ENCODE measurements at places on chromosomes 13 and 19.

GRCh38 chr13:50425772-50426171 is 410.5 kb downstream of the KCNRG start:
- no peak for DNase-seq

DNA sequence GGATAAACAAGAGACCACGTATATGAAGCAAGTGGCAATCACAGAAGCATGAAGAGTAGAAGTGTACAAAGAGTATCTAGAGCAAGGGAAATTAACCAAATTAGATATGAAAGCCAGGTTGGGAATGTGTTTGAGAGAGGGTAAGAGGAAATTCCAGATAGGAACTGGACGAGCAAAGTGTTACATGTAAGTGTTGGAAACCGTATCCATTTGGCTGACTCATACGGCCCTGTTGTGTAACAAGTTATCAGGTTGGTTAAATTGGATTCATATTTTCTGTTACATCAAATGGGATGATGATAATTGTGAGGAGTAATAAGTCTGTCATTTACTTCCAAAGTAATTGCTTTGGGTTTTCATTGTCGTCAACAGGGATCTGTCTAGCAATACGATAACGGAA is 46.7 kb downstream of the RXFP2 start:
- DNase-seq, result no peak

DNA sequence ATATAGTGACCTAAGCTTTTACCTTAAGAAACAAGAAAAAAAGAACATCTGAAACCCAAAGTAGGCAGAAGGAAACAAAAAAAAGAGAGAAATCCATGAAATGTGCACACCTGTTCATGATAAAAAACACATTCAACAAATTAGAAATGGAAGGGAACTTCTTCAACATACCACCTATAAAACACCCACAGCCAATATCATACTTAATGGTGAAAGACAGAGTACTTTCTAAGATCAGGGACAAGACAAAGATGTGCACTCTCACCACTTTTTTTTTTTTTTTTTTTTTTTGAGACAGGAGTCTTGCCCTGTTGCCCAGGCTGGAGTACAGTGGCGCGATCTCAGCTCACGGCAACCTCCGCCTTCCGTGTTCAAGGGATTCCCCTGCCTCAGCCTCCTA is 29.2 kb downstream of the ZNF45 start:
- DNase-seq, result no peak

DNA sequence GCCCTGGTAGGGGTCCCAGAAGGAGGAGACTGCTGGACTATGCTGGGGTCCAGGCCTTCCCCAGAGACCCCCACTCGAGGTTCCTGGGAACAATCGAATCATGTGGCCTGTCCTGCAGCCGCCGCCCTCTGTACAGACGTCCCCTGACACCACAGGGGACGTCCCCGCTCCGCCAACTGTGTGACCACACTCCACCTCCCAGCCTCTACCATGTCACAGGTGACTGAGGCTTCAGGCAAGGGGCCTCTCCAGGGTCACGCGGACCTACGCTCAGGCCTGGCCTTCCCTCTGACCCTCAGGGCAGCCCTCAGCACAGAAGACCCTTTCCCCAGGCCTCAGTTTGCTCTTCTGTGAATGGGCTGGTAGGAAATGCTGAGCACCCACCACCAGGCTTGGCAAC is 13.1 kb upstream of the TMEM161A start:
- DNase-seq, result no peak

DNA sequence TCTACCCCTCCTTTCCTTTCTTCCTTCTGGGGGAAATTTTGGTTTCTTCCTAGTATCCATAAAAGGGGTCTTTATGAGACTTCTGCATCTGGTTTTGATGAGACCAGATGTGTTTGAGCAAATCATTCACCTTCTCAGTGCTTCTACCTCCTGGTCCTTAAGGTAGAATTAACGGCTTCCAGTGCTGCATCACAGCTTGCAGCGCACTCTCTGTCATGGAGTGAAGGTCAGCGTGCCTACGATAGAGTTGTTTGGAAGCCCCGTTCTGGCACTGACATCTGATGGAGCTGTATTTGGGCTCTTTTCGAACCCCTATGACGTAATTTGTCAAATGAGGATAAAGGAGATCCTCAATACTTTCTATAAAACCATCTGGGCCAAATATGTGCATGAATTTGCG is 164.2 kb downstream of the MTUS2 start:
- DNase-seq, result no peak

DNA sequence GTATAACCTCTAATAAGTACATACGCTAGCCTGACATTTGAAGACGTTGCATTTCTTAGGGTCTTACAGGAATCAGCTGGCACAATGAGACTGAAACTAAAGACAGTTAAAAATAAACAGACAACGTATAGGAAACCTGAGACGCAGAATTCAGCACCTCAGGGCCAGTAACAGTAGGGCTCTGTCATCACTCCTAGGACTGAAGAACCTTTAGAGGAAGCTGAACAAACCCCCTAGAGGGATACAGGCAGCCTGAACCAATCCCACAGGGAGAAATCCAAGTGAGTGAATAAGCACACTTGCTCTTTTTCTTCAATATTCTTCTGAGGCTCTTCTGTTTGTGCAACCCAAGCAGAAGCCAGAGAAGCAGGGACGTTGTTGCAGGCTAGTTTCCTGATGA is 53.9 kb upstream of the KLHL1 start:
- DNase-seq, result no peak

Data from NCI-H2029 (cell line).